ENCODE measurements at places on chromosomes 4 and X.
A peak's percentile ranks its signal among the peaks of the same experiment; 100 is the strongest.

- no peak for DNase-seq
Measured at GRCh38 chr4:7298619-7299009, 106.3 kb downstream of the SORCS2 start.

DNA sequence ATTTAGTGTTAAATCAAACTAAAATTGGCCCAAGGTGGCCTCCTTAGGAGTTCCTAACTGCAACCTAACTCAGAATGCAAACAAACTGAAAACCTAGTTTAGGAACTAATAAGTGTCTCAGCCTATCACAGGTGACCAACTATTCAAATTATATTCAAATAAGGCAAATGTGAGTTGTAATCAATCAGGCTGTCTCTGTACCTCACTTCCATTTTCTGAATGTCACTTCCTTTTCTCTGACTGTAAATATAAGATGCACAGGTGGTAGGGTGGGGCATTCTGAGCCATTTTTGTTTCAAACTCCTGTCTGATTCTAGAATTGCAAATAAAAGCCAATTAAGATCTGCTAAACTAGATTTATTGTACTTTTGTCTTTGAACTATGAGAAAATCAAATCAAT is 401.5 kb downstream of the PPP3CA start:
- DNase-seq, result no peak

- DNase-seq, result no peak
Measured at GRCh38 chr4:7818399-7818911, 121.2 kb downstream of the AFAP1 start.

DNA sequence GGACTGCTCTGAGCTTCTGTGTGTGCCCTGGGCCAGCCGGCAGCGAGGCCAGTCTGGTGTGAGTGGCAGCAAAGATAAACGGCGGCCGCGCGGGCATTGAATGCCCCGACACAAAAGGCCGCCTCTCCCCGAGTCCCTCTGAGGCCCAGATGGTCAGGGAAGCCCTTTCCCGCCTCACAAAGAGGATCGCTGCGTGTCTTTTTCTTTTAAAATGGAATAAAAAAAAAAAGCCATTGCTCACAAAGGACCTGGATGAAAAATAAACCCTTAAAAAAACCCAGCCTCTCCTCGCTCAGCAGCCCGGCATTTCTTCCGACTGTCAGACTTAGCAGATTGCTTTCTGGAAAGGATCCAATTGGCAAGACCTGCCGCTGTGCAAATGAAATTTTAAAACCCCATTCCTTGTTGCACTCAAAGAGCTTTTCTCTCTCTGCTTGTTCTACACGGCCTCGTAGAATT is 578.7 kb downstream of the BCOR start:
- DNase-seq, result no peak

DNA sequence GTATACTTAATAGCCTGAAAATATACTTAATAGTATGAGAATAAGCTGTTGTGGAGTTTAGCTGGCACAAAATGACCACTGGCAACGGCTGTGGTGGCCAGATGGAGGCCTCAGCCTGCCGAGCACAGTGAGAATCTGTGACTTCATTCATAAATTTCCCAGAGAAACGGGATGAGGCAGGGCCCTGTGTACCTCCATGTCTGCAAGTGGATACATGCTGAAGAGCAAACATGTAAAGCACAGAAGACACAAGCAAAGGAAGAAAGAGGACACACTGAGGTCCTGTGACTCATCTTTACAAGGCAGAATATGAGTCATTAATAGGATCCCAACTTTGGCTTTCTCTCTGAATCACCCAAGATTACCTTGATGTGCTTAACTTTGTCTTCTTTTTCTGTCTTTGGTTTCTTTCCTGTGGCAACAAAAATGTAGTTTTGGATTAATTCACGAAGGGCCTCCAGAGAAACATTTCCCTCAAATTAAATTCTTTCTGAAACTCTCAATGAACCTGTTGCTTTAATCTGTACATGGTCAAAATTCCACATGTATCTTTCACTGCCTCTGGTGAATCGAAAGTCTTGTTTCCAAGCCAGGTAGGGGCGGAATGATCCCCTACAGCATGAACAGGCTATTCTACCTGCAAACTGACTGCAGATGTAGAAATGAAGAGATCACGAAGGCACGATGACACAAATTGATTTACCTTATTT is 56.4 kb downstream of the IRF2 start:
- DNase-seq, result peak; percentile 7

DNA sequence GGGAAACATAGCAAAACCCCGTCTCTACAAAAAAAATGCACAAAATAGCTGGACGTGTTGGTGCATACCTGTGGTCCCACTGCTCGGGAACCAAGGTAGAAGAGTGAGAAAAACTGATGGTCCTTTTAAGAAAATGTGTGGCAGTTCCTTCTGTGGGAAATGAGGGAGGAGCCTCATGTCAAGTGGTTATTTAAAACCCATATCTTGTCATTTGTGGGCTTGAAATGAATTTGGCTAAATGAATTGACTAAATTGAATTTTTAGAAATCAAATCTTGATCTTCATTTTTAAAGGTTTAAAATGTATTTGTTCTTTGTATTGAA is 16.2 kb upstream of the LAMP2 start:
- peak; percentile 10 for DNase-seq

DNA sequence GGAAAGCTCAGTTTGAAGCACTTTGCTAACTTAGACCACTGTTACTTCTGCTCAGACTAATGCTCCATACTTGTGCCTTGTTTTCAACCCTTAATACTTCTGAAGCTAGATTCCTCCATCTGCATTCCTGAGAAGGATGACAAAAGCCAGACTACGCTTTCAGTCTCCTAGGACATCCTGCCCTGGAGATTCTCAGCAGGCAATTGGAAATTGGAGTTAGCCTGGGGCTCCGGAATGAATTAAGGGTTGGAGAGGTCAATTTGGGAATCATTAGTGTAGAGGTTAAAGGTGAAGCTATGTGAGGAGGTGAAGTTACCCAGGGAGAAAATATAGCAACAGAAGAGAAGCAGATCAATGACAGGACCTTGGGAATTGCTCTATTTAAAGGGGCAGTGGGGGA is 215.9 kb upstream of the MBNL3 start:
- DNase-seq, result no peak

- DNase-seq, result no peak
Measured at GRCh38 chrX:132001127-132001526, 22.0 kb upstream of the STK26 start.

DNA sequence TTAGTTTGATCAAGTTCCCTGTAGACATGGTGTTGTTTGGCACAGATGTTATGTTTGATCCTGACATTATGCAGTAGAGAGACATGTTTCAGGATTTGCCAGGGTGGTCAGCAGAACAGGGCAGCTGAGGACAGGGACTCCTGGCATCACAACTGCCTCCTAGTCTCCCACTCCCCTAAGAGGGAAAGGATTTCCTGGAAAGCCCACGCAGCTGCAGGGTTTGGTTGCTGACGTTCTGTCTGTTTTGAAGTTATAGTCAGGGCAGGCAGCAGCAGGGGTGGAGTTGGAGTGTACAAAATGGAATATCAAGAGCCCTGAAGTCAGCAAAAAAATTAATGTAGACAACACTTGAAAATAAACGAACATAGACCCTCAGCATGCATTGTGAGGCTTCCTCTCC is 125.4 kb downstream of the CPE start:
- DNase-seq, result no peak

DNA sequence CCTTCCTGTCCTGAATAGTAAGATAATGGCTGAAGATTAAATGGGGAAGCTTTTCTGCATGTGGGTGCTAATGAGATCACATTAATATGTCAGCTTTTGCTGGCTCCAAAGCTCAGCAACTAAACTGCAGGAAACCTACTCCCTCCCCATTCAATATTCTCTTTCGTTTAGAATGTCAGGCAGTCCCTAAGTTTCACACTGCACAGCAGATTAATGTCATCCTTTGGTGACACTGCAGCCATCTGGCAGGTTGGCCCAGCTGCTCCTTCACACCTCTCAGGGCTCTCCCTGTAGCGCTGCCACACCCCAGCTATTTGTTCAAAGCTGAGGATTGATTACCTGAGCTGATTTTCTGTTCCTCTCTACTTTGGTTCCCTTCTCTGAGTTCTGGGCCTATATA is 110.5 kb downstream of the KDR start:
- no peak for DNase-seq

GRCh38 chrX:86829786-86830185 is 681.5 kb downstream of the DACH2 start:
- DNase-seq, result no peak

GRCh38 chr4:171622729-171623128 is 190.5 kb upstream of the GALNTL6 start:
- no peak for DNase-seq

- no peak for DNase-seq
Measured at GRCh38 chrX:63434665-63435064, 83.5 kb upstream of the SPIN4 start.

DNA sequence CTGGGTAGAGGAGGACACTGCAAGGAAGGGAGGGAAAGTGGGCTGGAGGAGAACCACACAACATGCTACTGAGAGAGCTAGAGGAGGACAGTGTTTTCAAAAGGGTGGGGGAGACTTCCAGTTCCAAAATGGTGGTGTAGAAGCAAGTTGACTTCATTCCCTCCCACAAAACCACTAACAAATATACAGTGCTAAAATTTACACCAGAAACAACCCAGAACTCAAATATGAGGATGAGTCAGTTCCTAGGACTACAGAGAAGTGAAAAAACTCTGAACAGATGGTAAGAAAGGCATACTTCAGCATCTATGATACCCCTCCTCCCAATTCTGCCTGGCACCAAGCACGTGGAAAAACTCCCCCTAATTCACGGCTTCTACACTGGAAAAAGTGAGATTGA is 9.8 kb downstream of the AADAT start:
- no peak for DNase-seq

DNA sequence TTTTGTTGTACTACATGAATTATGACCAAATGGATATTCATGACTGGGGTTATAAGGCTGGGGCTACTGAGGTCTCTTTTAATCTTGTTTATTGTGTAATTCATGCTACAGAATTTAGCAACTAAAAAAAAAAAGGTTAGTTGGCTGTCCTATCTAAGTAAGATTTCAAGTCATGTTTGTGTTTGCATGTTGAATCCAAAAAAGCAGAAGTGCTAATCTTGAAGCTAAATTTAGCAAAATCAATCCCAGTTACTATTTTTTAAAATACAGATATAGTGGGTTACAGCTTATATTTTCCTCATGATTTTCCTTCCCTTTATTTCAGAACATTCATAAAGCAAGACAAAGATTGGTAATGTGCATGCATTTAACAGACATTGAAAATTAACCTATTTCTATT is 19.4 kb downstream of the MTMR1 start:
- DNase-seq, result no peak

DNA sequence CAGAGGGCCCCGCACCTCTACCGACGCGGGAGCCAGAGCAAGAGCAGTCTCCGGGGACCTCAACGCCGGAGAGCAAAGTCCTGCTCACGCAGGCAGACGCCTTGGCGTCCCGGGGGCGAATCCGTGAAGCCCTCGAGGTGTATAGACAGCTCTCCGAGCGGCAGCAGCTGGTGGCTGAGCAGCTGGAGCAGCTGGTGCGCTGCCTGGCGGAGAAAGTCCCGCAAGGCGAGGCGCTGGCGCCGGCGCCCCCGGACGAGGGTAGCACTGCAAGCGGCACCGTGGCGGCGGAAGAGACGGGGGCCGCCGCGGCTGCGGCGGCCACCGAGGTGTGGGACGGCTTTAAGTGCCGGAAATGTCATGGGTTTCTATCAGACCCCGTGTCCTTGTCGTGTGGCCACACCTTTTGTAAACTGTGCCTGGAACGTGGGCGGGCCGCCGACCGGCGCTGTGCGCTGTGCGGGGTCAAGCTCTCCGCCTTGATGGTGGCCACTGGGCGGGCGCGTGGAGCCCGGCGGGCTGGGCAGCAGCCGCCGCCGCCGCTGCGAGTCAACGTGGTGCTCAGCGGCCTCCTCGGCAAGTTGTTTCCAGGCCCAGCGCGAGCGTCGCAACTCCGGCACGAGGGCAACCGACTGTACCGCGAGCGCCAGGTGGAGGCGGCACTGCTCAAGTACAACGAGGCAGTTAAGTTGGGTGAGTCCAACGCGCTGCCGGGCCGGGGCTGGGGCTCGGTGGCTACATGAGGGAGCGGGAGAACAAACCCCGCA is 672 bp downstream of the LONRF3 start:
- DNase-seq, result no peak

GRCh38 chr4:153211986-153212728 is 7.9 kb downstream of the TRIM2 start:
- no peak for DNase-seq

GRCh38 chr4:106565727-106566126 is 197.1 kb upstream of the GIMD1 start:
- DNase-seq, result no peak

DNA sequence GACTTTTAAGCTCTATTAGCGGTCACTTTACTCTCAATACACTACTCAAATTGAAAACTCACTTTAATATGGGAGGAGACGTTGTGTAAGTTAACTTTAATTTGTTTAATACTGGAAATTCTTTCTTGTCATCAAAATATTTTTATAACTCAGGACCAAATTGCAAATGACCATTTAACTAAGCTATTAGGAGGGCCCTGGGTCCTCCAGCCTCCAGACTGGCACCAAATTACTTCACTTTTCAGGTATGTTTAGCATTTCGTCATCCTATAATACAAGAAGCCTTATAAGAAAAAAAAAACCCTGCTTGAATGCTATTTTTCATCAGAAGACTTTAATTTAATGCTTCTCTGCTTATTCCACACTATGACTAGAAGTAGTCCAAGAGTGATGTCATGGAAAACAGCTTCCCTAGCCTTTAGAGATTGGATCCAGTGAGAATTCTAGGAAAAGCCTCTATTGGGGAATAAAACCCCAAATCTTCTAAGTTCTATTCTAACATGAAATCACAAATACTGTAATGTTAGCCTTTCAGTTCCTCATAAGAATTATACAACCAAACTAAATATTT is 6.6 kb downstream of the KLHL15 start:
- DNase-seq, result no peak

GRCh38 chr4:71368906-71369305 is 30.1 kb downstream of the SLC4A4 start:
- DNase-seq, result no peak

DNA sequence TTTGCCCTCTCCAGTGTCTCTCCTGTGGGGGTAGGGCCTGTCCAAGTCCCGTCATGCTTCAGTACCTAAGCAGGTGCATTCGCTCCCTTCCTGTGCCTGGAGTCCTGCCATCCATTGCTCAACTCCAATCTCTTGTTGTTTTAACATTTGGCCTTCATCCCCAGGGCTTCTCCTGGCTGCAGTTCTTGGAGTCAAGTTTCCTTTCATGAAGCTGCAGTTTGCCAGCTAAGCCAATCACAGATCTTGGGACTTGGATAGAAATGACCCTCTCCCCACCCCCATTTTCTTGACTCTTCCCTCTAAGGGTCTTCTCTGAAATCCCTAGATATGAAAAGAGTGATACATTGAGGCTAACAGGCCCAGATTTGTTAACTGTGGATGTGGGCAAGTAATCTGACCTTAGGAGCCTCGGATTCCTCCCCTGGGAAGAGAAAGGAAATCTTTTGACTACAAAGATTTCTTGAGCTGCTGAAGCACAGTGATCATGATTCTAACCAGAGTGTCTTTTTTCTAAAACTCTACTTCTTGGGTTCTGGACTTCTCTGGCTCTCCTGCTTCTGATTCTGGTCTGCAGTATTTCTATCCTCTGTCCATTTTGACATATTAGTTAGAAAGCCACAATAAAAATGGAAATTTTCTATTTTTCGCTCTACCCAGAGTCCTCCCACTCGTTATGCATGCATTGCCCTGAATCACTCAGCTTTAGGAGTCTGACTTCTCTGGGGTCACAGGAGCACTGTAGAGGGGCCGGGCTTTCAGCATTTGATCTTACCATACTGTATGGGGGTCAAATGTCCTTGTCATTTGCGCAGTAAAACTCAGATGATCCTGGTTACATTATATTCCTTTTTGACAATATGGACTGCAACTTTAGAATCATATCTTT is 61.0 kb downstream of the CHRNA9 start:
- DNase-seq, result no peak
